Posterior vena cava (tissue), 2 donors: ENCODE measurements at places on chromosomes 1 and 21.

DNA sequence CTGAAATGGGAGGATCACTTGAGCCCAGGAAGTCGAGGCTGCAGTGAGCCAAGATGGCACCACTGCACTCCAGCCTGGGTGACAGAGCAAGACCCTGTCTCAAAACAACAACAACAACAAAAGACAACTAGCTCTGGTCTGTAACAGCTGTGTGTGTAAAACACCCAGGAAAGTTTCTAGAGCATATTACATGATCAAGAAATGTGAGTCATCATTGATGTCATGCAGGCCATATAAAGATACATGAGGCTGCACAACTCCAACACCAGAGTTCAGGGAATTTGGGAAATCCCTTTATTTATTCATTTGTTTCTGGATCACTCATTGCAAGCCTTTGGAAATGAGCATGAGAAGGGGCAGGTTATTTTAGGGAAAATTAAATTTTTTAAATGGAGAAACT, 50.3 kb upstream of the CTPS1 start:
- no peak for DNase-seq

- DNase-seq = no peak
These were observed 167.1 kb downstream of the ATP6V1G3 start for GRCh38 chr1:198373376-198373775.

GRCh38 chr21:44942566-44942965, 2.7 kb downstream of the SLX9 start:
- no peak for DNase-seq

- no peak for DNase-seq
These were observed 618 bp downstream of the HNRNPR start for GRCh38 chr1:23343221-23344110.

DNA sequence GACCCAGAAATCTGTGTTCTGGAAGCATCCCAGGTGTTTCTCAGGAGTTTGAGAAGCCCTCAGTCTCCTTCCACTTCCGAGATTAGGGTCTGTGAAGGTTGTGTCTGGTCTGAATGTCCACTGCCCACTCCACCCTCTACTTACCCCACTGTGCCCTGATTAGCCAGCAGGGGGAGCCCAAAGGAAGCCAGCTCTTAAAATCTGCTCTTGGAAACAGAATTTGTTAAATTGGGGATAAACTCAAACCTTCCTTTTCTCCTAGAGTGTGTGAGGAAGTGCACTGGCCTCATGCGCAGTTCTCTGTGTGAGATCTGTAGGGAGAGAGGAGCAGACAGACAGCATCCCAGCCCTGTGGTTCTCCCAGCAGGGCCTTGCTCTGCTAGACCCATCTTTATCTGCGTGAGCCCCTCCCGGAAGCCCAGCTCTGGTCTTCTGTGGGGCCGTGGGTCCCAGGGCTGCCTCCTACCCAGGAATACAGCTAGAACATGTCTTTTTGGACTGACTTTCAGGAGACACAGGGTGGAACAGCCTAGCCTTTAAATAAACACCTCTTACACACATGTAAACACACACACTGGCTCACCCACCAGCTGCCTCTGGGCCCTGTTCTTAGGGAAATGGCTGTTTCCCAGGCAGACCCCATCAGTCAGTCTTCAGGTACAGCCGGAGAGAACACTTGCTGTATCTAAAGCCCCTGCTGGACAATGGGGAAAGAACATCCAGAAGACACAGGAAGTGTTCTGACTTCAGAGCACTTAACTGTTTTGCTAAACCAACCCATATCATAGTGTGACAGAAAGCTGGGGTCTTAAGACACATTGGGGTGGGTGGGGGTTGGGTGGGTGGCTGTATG, 52.2 kb downstream of the SMYD2 start:
- no peak for DNase-seq

DNA sequence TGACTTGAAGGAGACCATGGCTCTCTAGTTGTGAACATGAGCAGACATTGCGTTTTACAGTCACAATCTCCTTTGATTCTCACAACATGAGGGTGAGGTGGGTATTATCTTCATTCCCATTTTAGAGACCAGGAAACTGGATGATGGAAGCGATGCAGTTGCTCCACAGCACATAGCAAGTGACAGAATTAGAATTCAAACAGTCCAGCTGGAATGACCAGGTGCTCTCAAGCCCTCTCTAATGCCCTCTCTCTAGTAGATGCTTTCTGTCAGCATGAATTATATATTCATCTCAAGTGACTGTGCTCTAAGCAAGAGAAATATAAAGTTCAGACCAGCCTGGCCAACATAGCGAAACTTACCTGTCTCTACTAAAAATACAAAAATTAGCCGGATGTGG, 9.8 kb upstream of the KIF1B start:
- no peak for DNase-seq
